Amygdala (tissue), 56 donors: ENCODE measurements at places on chromosomes 16 and 17.

- no peak for DNase-seq
Observed at GRCh38 chr16:88784074-88784855, 755 bp downstream of the PIEZO1 start.

DNA sequence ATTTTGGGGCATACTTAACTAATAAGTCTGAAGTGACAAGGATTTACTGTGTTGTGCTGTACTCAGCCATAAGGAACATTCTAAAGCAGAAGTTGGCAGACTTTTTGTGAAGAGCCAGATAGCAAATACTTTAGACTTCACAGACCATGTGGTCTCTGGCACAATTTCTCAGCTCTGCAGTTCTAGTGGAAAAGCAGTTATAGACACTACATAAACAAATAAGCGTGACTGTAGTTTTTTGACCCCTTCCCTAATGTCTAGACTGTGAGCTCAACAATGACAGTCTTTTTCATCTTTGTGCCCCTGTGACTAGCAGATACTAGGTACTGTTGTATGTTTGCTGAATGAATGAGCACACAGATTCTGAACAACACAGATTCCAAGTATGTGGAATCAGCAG lies 4.9 kb downstream of the RPAIN start:
- no peak for DNase-seq

DNA sequence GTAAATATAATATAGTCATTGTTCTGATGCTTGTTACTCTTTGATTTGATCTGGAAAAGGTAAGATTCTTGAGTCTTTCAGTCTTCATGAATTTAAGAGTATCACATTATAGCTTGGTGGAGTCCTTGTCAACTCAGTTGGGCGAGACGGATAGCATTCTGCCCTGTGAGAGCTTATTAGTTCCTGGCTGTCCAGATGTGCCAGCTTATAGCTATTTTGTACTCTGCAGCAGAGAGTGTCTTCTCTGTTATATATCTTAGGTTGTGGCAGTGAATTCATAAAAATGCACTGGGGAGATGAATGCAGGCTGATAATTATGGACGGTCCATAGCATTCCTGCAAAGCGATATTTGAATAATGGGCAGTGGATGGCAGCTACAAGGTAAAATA lies 51.0 kb upstream of the CRISPLD2 start:
- no peak for DNase-seq

DNA sequence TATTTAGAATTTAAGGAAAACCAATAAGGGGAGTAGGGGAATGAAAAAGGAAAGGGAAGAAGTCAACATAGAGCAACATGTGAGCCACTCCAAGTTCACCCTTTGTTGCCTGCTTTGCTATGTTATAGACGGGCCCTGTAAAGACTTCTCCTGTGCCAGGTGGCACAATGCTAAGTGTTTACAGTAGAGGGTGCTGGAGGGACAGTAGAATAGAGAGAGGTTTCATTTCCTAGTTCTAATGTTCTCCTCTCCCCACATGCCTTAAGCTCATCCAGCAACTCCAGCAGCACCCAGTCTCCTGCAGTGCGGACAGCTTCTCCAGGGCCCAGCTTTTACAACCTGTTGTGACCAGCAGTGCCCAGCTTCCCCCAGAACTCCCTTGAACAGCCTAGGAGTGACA lies 468.0 kb downstream of the HS3ST3B1 start:
- DNase-seq, result no peak

DNA sequence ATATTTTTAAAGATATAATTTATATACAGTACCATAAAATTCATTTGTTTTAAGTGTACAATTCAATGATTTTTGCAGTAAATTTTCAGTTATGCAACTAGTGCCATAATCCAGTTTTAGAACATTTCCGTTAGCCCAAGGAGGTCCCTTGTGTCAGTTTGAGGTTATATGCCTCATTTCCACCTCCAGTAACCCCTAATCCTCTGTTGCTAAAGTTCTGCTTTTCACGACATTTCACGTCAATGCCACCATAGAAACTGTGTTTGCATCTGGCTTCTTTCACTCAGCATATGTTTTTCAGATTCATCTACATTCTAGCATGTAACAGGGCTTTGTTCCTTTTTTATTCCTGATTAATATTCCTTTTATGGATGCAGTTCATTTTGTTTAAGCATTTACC lies 42.4 kb upstream of the NUDT7 start:
- no peak for DNase-seq

DNA sequence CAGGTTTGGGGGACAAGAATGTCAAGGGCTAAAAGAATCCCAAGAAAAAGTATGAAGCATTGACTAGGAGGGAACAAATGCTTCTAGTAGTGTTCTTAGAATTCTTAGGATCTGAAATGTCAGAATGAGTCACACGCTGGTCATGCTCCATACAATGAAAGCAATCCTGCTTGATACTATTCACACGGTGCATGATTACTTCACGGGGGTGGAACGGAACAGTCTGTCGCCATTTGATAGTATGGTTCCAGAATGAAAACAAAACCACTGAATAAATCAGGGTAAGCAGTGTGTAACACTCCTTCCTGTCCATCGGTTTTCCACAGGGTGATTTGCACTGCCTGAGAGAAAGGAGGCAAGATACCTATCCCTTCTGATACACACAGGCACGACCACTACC lies 22.9 kb upstream of the YWHAE start:
- no peak for DNase-seq

- DNase-seq, result no peak
Observed at GRCh38 chr17:71395901-71396300, 724.9 kb upstream of the SOX9 start.

- DNase-seq, result no peak
Observed at GRCh38 chr16:1707193-1707790, 1.3 kb downstream of the MAPK8IP3 start.

DNA sequence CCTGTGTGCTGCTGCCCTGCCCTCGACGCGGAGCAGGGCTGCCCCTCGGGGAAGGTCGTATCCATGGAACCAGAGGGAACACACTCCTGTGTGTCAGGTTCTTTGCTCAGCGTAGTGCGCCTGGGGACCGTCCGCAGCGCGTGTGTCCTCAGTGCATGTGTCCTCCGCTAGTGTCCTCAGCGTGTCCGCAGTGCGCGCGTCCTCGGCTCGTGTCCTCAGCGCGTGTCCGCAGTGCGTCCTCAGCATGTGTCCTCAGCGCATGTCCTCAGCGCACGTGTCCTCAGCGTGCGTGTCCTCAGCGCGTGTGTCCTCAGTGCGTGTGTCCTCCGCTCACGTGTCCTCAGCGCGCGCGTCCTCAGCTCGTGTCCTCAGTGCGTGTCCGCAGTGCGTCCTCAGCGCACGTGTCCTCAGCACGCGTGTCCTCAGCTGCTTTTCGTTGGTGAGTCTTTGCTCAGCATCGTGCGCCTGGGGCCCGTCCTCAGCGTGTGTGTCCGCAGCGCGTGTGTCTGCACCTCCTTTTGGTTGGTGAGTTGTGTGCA lies 59.2 kb upstream of the ZNF750 start:
- DNase-seq, result no peak

GRCh38 chr16:49414671-49415070 lies 41.1 kb downstream of the C16orf78 start:
- no peak for DNase-seq

GRCh38 chr17:82780195-82780594 lies 28.3 kb downstream of the TBCD start:
- DNase-seq, result no peak

DNA sequence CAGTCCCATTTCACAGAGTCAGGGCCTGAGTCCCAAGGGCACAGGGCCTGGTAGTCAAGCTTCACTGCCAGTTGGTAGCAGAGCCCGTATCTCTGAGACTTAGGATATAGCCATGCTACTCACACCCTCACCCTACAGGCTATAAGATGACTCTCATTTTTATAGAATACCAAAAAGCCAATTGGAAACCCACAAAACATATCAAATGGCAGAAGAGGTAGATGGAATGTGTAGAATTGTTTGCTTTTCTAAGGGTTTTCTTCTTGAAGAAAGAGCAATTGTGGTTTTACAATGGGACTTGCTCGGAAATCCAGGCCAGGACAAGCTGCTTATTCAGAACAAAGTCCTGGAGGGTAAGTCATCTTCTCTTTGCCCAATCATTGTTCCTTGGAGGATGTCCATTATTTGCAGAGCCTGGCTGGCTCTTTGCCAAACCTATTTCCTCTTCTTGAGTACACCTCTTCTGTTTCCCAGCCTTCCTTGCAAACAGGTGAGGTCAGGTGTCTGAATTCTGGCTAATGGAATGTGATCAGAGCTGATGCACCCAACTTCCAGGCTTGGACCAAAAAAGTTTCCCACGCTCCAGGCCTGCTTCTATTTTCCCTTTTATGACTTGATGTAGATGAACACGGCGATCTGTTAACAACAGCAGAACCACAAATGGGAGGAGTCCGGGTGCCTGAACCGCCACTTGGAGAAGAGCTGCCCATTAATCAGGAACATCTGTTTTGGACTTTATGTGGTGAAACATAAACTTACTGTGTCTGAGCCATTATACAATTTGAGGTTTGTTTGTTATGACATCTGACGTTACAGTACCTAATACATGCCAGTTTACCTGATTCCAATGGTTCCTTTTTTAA lies 16.9 kb upstream of the CCL22 start:
- no peak for DNase-seq

- no peak for DNase-seq
Observed at GRCh38 chr17:49775546-49776260, 11.8 kb upstream of the FAM117A start.

DNA sequence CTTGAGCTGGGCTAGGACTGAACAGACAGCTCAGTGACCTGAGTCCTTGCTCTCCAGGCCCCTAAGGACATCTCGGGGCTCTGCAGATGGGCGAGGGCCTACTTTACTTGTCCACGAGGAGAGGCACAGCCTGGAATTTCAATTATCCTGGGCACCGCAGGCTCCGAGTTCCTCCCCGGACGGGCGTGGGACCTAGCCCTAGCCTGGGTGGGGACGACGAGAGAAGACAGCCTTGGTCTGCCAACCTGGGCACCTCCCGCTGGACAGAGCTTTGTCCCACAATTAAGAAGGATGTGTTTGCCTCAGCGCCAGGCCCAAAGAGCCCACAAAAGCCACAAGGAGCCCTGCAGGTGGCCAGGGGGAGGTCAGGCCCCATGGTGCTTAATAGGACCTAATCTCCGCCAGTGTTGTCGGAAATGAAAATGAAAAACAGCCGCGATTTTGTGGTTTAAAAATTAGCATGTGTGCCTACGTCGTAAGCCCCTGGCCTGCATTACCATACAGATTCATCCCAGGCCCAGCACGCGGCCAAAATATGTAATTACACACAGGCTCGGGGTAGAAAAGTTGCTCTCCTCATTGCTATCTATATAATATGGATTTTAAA lies 51.4 kb upstream of the LHX1 start:
- DNase-seq, result no peak

DNA sequence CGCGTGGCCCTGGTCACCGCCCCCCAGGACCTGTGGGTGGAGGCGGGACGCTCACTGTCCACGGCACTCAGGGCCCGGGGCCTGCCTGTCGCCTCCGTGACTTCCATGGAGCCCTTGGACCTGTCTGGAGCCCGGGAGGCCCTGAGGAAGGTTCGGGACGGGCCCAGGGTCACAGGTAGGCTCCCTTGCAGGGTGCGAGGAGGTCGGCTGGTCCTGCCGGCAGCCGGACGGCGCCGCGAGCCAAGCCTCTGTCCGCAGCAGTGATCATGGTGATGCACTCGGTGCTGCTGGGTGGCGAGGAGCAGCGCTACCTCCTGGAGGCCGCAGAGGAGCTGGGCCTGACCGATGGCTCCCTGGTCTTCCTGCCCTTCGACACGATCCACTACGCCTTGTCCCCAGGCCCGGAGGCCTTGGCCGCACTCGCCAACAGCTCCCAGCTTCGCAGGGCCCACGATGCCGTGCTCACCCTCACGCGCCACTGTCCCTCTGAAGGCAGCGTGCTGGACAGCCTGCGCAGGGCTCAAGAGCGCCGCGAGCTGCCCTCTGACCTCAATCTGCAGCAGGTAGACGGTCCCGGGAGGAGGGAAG lies 1.3 kb downstream of the GUCY2D start:
- DNase-seq, result no peak

DNA sequence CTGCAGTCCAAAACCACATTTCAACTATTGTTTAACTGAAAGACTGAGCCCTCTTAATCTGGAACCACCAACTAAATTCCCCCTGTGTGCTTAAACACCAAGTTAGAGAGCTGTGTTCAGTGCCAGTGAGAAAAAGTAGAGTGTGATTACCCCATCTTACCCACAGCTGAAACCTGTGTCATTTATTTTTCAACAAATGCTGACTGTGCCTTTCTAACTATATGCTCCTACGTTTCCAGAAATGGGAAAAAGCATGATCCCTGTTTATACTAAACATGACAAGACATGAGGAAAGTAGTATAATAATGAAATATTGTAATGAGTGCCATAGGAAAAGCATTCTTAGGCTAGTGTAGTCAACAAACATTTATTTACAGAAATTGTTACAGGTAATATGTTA lies 7.4 kb upstream of the TOX3 start:
- DNase-seq, result no peak

GRCh38 chr17:55500103-55500502 lies 11.1 kb downstream of the SMIM36 start:
- DNase-seq, result no peak

DNA sequence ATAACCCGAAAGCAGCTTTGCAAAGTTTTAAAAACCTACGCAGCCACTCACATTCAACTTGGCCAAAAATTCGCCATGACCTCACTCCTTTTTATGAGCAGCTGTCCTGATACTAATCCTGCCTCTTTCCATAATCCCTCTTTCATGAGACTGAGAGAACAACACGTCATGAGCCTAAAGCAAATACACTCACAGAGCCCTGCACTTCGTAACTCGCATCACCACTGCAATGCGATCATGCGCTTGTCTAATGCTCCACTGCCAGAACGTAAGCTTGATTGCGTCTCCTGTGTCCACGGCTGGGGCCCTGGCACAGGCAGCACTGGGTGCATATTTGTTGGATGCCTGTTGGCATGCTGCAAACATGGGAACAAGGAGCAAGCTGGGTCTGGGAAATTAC lies 36.2 kb downstream of the CDRT4 start:
- no peak for DNase-seq

DNA sequence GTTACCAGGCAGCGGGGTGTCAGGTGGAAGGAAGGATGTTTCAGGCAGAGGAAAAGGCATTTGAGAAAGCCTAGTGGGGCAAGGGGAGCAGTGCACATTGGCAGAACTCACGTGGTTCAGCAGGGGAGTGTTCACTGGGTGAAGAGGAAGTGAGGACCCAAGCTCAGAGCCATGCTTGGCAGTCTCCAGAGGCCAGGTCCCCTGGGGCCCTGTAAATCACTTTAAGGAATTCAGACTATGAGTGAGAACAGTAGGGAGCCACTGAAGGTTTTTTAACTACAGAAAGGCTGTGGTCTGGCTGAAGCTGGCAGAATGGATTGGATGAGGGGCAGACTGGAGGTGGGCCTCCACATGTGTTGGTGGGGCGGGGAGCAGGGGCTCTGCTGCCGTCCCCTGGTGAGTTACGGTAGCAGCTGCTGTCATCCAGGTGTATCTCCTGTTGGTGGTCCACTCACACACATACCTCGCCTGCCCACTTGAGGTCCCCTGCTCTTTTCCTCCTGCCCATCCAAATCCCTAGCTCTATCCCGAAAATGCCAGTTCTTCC lies 5.1 kb downstream of the CLEC16A start:
- no peak for DNase-seq

- DNase-seq, result no peak
Observed at GRCh38 chr16:3444032-3444388, 530 bp downstream of the NAA60 start.

GRCh38 chr17:45318561-45319230 lies 1.9 kb upstream of the MAP3K14 start:
- DNase-seq, result no peak

- no peak for DNase-seq
Observed at GRCh38 chr16:74793571-74793970, 19.0 kb upstream of the FA2H start.

- no peak for DNase-seq
Observed at GRCh38 chr17:30292286-30292858, 628 bp upstream of the BLMH start.

GRCh38 chr17:75983501-75984181 lies 4.6 kb downstream of the TEN1 start:
- DNase-seq, result no peak
